ENCODE measurements at places on chromosomes 5 and 9.

DNA sequence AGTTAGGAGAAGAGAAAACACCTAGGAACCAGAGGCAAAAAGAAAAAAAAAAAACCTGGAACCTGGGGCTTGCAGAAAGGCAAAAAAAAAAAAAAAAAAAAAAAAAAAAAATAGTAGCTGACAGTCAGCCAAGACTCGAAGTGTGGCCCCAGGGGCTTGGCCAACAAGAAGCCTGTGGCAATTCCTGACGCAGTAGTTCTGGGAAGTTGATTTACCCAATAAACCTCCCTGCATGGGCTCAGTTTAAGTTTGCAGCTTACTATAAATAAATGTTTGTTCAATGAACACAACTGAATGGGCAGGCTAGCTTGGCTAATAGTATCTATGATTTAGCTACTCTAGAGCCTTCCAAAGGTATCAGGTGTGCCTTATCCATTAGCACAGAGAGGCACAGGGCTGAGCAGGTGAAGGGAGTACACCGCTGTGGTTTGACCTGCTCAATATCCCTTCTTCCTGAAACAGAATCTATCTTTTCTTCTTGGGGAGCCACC is 21.3 kb upstream of the GLRX start:
- DNase-seq = no peak

- DNase-seq = no peak
Observed at GRCh38 chr9:126752881-126753670, 51.8 kb upstream of the ZBTB43 start.

DNA sequence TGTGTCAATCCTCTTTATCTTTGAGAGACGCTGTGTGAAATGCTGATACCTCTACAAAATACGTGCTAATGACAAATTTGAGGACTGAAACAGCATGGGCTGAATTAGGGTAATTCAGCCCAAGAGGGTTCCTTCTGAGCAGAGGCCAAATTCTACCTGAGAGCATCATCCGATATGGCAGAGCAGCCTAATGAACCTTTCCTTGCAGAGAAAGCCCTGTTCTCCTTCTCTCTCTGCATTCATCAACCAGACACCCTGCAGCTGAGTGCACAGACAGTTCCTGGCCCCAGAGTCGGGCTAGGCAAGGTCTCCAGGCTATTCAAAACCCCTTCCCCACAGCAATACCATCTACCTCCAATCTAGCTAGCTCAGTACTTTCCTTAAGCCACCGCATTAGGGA is 77.9 kb downstream of the TRIM32 start:
- DNase-seq = no peak

DNA sequence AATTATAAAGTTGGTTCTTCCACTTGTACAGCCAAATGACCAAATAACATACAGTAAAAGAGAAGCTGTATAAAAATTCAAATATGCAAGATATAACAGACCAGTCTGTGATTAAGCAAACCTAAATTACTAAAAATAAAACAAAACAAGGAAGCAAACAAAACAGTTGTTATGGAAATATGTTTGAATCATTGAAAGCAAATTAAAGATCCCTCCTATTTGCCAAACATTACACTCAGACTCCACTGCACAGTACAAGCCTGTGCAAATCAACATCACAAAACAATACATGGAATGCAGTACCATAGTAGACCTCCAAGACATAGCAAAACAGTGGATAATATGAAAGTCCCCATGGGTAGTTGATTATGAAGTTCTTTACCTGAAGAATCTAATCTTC is 288.1 kb upstream of the PTGER4 start:
- DNase-seq = no peak

- no peak for DNase-seq
Observed at GRCh38 chr5:60779466-60779865, 64.6 kb downstream of the ELOVL7 start.
